AG09319 (cell line): ENCODE measurements at places on chromosomes 6 and 20.

- DNase-seq, result no peak
Observed at GRCh38 chr6:42030585-42031506, 19.5 kb upstream of the TAF8 start.

DNA sequence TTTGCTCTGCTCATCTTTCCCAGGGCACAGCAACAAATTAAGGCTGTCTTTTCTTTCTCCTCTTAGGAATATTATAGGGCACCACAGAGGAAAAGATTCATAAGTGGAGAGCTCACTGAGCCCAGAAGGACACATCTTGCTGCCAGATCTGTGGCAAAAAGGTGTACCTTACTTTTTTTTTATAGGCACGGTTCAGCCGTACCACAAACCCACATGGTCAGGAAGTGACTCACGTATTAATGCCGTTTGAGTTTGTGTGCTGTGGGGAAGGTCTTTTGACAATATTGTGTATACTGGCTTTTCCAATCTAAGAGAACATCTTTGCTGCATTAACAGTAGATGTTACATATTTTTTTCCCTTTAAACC is 28.4 kb downstream of the PAQR8 start:
- no peak for DNase-seq

- no peak for DNase-seq
Observed at GRCh38 chr6:32192608-32193039, at the start of gene GPSM3. GPSM3 (minus strand) TSS chr6:32192643; CDS start chr6:32192513, 130 bp downstream.

DNA sequence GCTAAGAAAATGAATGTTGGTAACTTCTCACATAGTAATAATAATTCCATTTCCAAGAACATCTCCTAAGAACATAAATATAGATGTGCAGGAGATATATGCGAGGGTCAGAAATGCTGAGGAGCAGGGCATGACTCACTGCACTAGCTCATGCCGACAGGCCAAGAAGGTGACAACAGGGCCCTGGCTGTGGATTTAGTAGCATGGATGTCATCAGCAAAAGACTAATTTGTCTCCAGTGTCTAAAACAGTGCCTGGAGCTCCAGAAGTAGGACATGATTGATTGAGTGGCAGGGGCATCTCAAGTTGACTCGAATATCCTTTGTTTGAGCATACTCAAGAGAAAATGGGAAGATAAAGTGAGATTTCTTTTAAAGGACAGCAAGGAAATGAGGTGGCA is 207.0 kb upstream of the FOXA2 start:
- no peak for DNase-seq

- DNase-seq, result no peak
Observed at GRCh38 chr6:31897612-31898382, at the start of gene EHMT2. EHMT2 (minus strand) TSS chr6:31897698; CDS start chr6:31897677, 21 bp downstream.
